ENCODE measurements at places on chromosomes 13 and 19.

DNA sequence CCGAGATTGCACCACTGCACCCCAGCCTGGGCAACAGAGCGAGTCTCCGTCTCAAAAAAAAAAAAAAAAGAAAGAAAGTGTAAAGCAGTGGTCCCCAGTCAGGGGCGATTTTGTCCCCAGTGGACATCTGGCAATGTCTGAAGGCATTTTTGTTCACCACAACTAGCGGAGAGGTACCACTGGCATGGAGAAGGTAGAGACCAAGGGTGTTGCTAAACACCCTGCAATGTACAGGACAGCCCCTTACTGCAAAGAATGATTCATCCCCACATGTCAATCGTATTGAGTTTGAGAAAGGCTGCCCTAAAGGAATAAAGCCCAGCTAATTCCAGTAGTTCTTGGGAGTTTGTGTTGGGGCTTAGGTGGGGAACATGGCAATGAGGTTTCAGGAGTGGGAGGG lies 38.7 kb downstream of the CYP4F2 start:
- DNase-seq, result no peak

DNA sequence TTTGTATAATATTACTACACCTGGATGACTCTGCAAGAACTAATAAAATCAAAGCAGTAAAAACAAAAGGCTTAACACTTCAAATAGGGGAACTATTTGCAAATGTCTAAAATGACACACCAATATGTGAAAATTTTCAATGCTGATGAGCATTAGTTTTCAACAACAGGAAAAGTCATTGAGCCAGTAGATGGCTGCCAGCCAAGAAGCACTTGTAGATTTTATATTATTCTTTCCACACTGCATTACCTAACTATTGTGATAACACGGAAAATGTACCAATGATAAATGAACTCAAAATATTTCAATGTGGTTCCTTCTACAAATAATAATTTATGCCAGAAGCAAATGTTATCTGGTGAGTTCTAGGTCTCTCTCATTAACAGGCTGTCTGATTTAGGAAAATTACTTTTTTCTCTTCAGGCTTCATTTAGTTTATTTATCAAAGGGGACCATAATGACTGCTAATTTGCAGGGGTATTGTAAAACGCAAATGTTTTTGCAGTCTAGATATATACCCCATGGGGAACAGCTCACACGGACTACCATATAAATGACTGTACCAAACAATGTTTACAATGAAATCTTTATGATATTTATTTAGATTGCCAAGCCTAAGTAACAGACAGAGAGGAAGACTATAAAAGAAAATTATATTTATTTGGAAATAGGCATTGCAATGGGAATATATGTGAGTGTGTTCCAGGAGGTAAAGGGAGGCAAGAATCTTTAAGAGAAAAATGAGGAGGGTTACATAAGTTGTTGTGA lies 407.8 kb downstream of the LIG4 start:
- no peak for DNase-seq

DNA sequence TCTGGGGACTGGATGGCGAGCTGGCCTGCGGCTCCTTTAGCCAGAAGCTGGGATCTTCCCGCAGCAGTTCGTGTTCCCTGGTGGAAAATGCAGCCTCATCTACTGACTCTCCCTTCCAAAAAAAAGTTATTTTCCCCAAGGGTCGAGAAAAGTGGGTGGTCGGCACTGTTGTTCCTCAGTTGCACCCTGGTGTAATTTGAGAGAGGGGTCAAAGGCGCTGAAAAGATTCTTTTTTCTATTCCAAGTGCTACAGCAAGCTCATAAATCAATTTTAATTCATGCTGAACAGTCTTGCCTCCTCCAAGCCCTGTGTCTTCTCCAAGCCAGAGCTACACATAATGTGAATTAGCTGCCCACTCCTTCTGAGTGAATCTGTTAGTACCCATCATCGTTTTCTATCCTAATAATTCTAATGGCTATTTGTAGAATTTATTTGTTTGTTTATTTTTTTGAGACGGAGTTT lies 774 bp downstream of the SLC25A15 start:
- no peak for DNase-seq

DNA sequence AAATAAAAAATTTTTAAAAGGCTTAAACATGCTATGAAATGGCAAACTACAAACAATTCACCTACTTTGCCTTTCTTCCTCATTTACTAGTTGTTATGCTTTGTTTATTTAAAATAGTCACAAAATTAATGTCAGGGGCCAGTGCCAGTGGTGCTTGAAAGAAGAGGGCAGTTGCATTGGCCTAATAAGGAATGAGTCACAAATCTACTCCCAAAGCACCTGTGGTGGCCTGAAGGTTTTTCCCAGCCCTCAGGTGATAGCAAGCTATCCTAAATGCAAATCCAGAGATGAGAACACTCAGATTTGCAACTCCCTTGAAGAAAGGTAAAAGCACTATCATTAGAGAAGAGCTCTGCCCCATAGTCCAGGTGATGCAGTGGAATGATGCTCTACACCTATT lies 103.6 kb downstream of the MBNL2 start:
- DNase-seq, result no peak
